Left lobe of liver (tissue), 2 donors: ENCODE measurements at places on chromosomes 7 and 10.

- peak; percentile 85 for DNase-seq
These were observed 369.7 kb upstream of the NPVF start for GRCh38 chr7:25597946-25598345.

DNA sequence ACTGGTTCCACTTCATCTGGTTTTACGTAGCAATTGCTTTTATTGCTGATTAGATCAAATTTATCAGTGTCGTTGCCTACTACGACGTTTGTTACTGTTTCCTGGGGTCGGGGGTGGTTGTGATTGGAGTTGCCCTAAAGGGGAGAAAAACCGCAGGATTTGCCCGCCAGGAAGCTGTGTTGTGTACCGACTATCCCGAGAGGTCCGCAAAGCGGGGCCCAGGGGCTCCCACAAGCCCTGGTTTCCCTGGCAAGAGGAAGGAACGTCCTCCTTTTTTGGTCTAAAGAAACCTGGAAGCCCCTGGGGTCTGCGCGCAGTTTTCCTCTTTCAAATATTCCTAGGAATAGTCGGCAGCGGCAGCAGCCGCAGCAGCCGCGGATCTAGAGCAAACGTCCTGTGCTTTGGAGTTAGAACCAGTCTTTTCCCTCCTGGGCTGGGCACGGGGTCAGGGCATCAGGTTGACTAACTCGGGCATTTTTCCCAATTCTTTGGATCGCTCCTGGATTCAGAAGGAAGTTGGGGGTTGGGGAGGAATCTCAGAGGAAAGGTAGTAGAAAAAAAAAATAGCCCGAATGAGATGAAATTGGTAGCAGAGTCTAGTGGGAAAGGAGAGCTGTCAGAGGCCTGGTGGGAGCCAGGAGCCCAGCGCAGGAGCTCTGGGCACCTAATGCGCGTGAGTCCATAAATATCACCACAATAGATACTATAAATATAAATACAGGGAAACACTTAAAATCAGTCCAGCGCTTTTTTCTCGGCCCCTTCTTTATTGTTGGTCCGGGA is 4.6 kb downstream of the VAX1 start:
- DNase-seq: no peak

DNA sequence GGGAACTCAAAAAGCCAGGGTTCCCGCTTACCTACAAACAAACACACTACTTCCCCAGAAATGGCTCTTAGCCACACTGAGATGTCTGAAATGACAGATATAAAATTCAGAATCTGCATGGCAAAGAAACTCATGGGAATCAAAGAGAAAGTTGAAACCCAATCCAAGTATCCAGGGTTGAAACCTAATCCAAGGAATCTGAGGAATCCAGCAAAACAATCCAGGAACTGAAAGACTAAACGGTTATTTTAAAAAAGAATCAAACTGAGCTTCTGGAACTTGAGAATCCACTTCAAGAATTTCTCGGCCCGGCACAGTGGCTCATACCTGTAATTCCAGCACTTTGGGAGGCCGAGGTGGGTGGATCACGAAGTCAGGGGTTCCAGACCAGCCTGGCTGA is 568.8 kb downstream of the POM121L12 start:
- no peak for DNase-seq

DNA sequence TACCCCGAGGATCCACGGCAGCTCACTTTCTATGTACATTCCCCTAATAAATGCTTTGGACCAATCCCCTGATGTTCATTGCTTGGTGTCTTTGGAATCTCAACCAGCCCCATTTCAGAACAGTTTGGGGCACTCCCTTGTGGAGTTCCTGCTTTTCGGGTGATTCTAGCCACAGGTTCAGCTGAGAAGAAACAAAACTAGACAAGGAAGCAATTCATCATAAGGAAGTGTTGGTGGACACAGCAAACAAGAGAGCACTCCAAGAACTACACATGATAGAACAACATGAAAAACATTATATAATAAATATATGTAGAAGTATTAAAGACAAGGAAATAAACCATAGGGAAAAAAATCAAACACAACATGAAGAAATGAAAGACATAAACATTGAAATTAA is 6.0 kb upstream of the CCDC136 start:
- DNase-seq: no peak

- no peak for DNase-seq
These were observed 816 bp downstream of the TECPR1 start for GRCh38 chr7:98251231-98251600.

DNA sequence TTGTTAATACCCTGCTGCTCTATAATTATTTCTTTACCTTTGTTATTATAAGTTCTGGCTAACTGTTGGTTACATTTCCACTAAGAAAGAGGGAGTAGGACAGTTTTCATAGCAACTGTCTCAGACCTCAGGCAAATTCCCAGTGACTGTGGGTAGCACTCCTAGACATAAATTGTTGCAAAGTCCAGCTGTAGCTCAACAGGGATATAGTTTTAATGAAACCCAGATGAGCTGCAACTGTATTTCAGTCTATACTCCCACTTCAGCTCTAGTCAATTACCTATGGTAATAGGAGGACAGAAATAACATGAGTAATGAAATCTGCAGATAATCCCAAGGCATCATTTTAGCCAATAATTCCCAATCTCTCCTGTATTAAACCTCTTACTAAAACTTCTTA is 103.0 kb upstream of the SEMA3A start:
- no peak for DNase-seq

GRCh38 chr7:44338600-44338999 is 13.2 kb upstream of the CAMK2B start:
- no peak for DNase-seq

- DNase-seq: no peak
These were observed 133.5 kb downstream of the NRBF2 start for GRCh38 chr10:63266391-63267316.

- no peak for DNase-seq
These were observed 19.0 kb upstream of the DMBT1 start for GRCh38 chr10:122541541-122542002.

DNA sequence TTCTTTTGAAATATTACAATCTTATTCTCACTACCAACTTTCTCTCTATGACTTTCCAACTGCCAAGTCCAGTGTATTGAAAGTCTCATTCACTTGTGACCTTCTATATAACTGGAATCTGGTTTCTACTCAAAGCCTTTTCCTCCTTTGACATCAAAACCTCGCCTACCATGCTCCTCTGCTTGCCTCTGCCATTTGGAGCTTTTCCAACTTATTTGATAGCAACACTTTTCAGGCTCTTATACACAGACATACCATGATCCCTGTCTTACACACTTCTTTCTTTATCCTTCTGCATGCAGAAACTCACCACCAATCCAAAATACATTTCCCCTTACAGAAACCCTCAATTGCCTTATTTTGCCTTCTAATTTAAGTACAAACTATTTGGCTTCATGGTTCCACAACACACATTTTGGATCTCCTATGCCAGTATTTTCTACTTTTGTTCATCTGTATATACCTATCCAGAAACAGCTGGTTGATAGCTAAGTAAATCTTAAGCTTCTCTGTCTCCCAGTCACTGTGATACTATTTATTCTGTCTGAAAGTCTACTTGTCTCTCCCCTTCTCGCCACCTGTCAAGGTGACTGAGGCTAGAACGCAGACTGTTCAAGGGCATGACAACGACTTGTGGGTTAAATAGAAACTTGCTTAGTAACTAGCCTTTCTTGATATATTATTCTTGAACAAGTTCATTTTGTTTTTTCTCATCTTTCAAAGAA is 22.4 kb downstream of the GNG11 start:
- no peak for DNase-seq

- no peak for DNase-seq
These were observed 98.9 kb upstream of the GLCCI1 start for GRCh38 chr7:7869651-7870050.

GRCh38 chr10:36026081-36026480 is 384.0 kb upstream of the FZD8 start:
- no peak for DNase-seq

- no peak for DNase-seq
These were observed 29.7 kb downstream of the C1QL3 start for GRCh38 chr10:16491933-16492332.

DNA sequence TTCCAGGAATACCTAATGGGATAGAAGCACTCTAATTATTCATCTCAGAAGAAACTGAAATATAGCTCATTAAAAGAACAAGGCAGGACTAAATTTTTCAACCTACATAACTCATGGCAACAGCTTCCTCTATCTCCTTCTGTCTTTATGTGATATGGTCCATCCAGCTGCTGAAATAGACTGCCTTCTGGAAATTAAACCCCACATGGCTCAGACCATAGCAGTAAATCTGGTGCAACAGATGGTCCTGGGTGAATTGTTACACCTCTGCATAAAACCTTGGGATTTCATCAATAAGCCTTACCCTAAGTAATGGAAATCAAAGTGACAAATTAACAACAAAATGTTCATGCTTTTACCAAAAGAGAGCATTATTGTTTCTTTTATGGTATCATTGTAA is 205.6 kb upstream of the CSTF2T start:
- no peak for DNase-seq

- DNase-seq: no peak
These were observed 296.7 kb downstream of the BBS9 start for GRCh38 chr7:33425929-33426678.

DNA sequence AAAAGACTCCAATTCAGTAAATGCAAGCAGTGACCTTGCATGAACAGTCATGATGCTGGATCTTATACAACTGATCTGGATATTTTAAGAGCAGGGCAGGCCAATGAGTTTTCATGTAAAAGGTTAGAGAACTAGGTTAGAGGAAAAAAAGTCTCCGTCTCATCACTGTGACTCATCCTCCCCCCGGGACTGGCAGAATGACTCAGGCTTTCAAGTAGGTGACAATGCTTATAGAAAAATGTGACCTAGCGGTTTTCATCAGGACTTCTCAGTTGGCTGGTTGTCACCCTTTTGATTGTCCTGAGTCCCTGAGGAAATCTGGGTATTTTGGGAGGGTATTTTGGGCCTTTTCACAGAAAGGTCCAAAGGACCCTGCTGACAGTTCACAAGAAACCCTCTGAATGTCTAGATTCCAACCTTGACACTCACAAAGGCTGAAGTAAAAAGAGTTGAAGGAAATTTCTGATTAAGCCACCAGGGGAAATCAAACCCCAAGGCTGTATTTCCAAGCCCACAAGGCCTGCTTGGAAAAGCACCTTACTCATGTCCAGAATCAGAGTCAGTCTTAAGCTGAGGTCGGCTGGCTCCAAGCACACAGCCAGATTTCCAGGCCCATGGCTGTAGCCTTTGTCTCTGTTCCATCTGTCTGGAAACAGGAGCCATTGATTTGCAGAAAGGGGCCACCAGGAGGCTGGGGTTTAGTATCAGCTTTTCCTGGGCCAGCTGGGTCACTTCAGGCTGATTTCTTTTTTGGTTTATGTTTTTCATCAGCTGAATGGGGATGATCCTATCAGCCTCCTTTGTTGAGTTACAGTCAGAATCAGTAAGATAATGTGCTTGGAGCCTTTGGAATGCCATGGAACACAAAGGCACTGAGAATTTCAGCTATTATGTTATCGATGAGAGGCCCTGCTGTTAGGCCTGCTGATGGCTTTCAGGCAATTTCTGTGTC is 226.4 kb upstream of the HABP2 start:
- no peak for DNase-seq

DNA sequence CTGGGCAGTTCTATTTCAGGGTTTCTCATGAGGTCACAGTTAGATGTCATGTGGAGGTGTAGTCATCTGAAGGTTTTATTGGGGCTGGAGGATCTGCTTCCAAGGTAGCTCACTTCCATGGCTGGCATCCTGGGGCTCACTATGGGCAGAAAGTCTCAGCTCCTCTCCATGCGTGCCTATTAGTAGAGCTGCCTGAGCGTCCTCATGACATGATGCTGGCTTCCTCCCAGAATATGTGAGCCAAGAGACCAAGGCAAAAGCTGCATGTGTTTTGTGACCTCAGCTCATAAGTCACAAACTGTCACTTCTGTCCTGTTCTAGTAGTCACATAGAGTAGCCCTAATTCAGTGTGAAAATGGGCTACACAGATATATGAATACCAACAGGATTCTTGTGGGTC is 524.4 kb downstream of the SUGCT start:
- no peak for DNase-seq

DNA sequence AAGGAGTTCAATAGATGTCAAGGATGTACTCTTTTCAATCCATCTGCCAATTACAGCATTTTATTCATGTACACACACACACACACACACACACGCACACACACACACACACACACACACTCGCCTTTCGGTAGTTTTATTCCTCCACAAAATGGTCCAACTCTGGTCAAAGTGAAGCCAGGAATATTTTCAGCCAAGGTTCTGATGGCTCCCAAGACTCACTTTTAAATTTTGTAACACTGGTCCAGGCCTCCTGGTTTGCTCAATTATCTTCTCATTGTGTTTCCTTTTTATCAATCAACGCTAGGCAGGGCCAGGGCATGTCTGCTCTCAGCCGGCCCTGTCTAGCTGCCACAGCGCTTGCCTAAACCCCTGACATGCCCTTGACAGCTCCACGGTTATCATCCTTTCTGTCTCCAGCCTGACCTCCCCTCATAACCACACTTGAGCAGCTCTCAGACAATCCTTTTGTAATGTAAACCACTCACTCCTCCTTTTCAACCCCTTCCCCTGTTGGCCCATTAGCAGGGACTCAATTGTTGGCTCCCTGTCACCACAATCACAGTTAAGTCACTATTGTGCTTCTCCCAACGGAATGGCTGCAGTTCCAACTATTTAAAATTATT is 115.1 kb downstream of the ICA1 start:
- DNase-seq: no peak

- no peak for DNase-seq
These were observed 42.3 kb downstream of the GRID2IP start for GRCh38 chr7:6508950-6509349.

DNA sequence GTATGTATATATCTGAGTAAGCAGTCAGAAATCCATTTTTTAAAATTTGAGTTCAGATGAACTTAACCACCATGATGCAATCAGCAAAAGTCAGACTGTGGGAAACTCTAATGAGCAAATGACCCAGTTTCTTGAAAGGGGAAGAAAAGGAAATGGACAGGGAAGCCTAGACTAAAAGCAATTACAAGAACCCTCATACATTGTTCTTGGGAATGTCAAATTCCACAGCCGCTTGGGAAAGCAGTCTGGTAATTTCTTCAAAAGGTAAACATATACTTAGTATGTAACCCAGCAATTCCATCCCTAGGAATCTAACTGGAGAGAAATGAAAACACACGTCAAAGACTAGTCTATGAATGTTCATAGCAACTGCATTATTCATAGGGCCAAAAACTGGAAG is 16.4 kb upstream of the FOXK1 start:
- no peak for DNase-seq

- DNase-seq: no peak
These were observed 765.1 kb upstream of the POM121L12 start for GRCh38 chr7:52270301-52270700.

GRCh38 chr10:73379064-73379748 is 20.5 kb upstream of the CFAP70 start:
- no peak for DNase-seq
